ENCODE measurements at places on chromosomes 5 and 9. TPM values are rescaled to one million over a fixed set of nuclear protein-coding genes. Genes with fewer than 3 reads are reported as not detected.

GRCh38 chr5:67235399-67236110 is 39.0 kb upstream of the CD180 start:
- DNase-seq = peak; percentile 34
- H3K36me3 ChIP-seq = no peaks in the 10 kb centered on the region
- peaks cover 10% of the 10 kb centered on the region for H3K4me1 ChIP-seq
- H3K4me3 ChIP-seq = no peak overlapping the region
- H3K27me3 ChIP-seq = no peaks in the 10 kb centered on the region

Gene CATSPER3
- total RNA-seq = 0.54 TPM

Gene PCDHB5
- 4.8 TPM for total RNA-seq

DNA sequence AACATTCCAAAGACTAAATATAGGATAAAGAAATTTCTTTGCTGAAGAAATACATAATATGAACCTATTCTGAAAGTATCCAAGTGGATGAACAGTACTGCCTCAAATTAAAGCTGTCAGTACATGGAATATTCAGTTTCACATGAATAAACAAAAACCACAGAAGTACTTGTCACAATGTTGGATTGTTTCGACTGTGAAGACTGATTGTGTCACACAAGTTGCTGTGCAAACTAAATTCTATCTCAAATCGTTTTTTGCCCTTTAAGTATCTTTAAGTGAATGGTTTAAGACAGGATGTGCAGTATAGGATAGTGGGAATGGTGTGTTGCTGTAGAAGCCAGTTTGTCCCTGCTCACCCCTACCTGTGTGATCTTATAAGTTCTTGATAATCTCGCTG is 137.4 kb upstream of the OTULINL start:
- DNase-seq = no peak
- no peak overlapping the region for H3K4me3 ChIP-seq
- H3K27me3 ChIP-seq = no peaks in the 10 kb centered on the region
- H3K4me1 ChIP-seq = peaks cover 23% of the 10 kb centered on the region

DNA sequence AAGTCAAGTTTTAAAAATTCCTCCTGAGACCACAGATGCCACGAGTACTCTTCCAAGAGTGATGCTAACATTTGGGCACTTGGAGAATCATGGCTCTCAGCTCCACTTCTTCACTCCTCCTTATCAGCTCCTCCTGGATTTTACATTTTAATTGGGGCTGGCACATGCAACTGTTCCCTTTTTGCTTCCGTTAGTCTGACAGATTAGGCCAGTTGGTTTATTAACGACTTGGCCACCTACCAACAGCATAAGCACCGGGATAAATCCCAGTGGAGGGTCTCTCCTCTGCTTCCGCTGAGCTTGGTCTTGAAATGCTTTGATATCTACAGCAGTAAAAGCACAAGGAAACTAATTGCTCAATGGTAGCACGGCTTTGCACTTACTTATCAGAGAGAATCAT is 134.6 kb upstream of the RASEF start:
- no peak overlapping the region for H3K27ac ChIP-seq
- H3K4me3 ChIP-seq = no peak overlapping the region
- H3K4me1 ChIP-seq = no peaks in the 10 kb centered on the region
- no peaks in the 10 kb centered on the region for H3K36me3 ChIP-seq

Gene DNAJC18
- 8.0 TPM for total RNA-seq

- H3K4me3 ChIP-seq = no peak overlapping the region
- DNase-seq = no peak
- H3K4me1 ChIP-seq = no peaks in the 10 kb centered on the region
- no peak overlapping the region for H3K27ac ChIP-seq
- no peaks in the 10 kb centered on the region for H3K27me3 ChIP-seq
Observed at GRCh38 chr5:43420241-43420640, 8.1 kb upstream of the CCL28 start.

DNA sequence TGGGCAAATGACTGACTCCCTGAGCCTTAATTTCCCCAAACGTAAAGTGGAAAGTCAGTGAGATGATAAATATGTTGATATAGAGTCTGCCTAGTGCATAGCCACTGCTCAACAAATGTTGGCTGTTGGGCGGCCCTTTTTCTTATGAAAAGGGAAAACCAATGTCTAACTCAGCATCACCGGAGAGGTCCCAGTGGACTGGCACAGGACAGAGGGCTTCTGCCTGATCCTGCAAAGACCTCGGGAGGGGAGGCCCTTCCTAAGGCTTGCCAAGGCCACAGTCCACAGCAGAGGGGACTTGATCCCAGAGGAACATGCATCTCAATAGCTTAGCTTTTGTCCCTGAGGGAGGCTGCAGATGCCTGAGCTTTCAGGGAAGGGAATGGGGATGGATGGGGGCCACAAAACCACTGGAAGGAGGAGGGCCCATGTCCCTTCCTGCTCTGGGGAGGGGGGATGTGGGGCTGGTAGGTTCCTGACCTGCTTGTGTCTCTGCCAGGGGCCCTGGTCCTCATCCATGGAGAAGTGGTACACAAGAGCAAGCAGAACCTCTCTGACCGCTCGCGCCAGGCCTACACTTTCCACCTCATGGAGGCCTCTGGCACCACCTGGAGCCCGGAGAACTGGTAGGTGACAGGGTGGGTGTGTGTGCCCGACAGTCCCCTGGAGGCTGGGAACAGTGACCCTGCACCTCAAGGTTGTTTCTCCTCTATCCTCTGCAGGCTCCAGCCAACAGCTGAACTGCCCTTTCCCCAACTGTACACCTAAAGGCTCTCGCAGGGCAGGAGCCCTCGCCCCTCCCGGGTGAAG is 6.3 kb downstream of the DOLK start:
- no peak for DNase-seq
- H3K4me3 ChIP-seq = no peak overlapping the region
- H3K27me3 ChIP-seq = no peaks in the 10 kb centered on the region
- peaks cover 13% of the 10 kb centered on the region for H3K4me1 ChIP-seq
- no peaks in the 10 kb centered on the region for H3K36me3 ChIP-seq
- H3K27ac ChIP-seq = peak overlapping the region; percentile 64

Gene ACER2
- total RNA-seq = 4.9 TPM

DNA sequence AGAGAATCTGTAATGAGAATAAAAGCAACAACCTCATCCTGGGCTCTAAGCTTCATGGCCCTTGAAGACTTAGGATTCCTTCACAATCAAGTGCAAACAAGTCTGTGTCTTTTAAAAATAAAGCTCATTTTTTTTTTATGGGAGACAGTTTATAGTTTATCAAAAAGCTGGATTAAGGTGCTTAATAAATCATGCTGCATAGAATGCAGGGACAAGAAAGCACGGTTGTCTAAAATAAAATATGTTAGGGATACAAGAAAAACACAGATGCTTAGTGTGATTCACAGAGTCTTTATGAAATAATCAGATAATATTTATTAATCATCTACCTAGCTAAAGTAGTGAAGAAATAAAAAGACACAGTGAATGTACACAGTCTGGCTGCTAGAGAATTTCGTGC is 2045.9 kb upstream of the WWC1 start:
- no peak overlapping the region for H3K27ac ChIP-seq
- H3K27me3 ChIP-seq = no peaks in the 10 kb centered on the region
- H3K4me1 ChIP-seq = no peaks in the 10 kb centered on the region
- no peak for DNase-seq

Gene CDK5RAP2
- total RNA-seq = 41.7 TPM

DNA sequence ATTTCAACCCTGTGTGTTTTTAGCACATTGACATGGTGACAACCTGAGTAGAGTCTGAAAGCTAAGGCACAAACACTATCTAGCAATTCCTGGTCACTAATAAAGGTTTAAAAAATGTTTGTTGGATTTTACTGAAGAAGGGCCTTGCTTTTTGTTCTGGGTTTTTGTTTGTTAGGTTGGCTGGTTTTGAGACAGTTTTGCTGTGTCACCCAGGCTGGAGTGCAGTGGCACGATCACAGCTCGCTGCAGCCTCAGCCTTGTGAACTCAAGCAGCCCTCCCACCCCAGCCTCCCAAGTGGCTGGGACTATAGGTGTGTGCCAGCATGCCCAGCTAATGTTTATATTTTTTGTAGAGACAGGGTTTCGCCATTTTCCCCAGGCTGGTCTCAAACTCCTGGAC is 39.0 kb downstream of the PRKACG start:
- H3K4me1 ChIP-seq = no peaks in the 10 kb centered on the region
- H3K36me3 ChIP-seq = no peaks in the 10 kb centered on the region
- peak overlapping the region; percentile 27 for H3K4me3 ChIP-seq

- H3K27me3 ChIP-seq = no peaks in the 10 kb centered on the region
- H3K36me3 ChIP-seq = no peaks in the 10 kb centered on the region
- no peak overlapping the region for H3K4me3 ChIP-seq
- no peak overlapping the region for H3K27ac ChIP-seq
- DNase-seq = no peak
Observed at GRCh38 chr9:93612796-93613154, 36.4 kb downstream of the PHF2 start.

DNA sequence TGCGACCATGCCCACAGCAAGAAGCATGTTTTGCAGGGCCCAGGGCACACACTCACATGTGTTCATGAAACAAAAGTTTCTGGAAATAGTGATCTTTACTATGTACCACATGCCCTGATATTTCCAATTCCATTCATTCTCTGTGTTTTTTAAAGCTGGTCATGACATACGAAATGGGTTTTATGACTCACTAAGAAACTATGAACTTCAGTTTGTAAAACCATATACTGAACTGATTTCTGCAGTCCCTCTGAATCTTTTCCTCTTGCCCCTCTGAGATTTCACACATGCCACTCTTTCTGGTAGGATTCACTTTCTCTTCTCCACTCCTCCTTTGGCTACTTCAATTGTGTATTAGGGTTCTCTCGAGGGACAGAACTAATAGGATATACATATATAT is 416.1 kb upstream of the TRPC7 start:
- no peaks in the 10 kb centered on the region for H3K36me3 ChIP-seq

DNA sequence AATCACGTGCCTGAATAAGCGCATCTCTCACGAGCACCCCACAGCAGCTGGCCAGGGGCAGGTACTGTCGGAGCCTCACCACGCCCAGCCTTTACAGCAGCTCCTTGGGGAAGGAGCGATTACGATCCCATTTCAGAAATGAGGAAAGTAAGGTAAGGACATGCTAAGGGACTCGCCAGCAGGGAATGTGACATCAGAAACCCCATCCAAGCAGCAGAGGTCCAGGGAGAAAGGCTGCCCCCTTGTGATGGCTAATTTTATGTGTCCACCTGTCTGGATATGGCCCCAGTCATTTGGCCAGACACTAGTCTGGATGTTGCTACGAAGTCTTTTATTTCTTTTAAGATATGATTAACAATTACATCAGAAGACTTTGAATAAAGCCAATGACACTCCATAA is 77.3 kb downstream of the UBE2QL1 start:
- H3K36me3 ChIP-seq = no peaks in the 10 kb centered on the region
- DNase-seq = no peak
- no peak overlapping the region for H3K4me3 ChIP-seq
- no peaks in the 10 kb centered on the region for H3K27me3 ChIP-seq

DNA sequence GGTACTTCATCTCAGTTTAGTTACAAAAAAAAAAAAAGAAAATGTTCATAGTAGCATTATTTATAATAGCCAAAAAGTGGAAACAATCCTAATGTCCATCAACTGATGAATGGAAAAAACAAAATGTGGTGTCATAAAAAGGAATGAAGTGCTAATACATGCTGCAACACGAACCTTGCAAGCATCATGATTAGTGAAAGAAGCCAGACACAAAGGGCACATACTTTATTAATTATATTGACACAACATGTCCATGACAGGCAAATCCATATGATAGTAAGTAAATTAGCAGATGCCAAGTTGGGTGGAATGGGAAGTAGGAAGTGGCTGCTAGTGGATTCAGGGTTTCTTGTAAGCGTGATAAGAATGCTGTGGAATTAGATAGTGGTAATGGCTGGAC is 54.2 kb downstream of the PCDHGC5 start:
- no peaks in the 10 kb centered on the region for H3K4me1 ChIP-seq
- DNase-seq = no peak
- H3K36me3 ChIP-seq = peaks cover 7% of the 10 kb centered on the region
- no peaks in the 10 kb centered on the region for H3K27me3 ChIP-seq

Gene LURAP1L
- 27.0 TPM for total RNA-seq

GRCh38 chr5:165360366-165360765 is 1854.9 kb downstream of the MAT2B start:
- no peaks in the 10 kb centered on the region for H3K36me3 ChIP-seq
- H3K4me1 ChIP-seq = no peaks in the 10 kb centered on the region
- DNase-seq = no peak
- no peaks in the 10 kb centered on the region for H3K27me3 ChIP-seq

Gene CCIN
- 0.89 TPM for total RNA-seq

DNA sequence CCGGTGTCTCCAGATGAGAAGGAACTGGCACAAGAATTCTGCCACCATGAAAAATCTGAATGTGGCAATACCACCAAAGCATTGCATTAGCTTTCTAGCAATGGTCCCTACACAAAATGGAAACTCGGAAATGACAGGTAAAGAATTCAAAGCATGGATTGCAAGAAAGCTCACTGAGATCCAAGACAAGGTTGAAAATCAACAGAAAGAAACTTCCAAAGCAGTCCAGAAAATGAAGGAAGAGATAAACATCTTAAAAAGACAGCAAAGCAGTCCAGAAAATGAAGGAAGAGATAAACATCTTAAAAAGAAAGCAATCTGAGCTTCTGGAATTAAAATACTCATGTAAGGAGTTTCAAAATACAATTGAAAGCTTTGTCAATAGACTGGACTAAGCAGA is 16.8 kb upstream of the GRXCR2 start:
- H3K27me3 ChIP-seq = no peaks in the 10 kb centered on the region
- no peak overlapping the region for H3K27ac ChIP-seq
- no peaks in the 10 kb centered on the region for H3K4me1 ChIP-seq

Gene NEUROG1
- total RNA-seq = not detected

GRCh38 chr5:36450229-36451014 is 148.7 kb upstream of the RANBP3L start:
- H3K4me3 ChIP-seq = no peak overlapping the region
- no peak for DNase-seq
- no peaks in the 10 kb centered on the region for H3K27me3 ChIP-seq

Gene PCDHB16
- 3.6 TPM for total RNA-seq

Gene GHR
- 4.7 TPM for total RNA-seq

Gene AFAP1L1
- 22.8 TPM for total RNA-seq

DNA sequence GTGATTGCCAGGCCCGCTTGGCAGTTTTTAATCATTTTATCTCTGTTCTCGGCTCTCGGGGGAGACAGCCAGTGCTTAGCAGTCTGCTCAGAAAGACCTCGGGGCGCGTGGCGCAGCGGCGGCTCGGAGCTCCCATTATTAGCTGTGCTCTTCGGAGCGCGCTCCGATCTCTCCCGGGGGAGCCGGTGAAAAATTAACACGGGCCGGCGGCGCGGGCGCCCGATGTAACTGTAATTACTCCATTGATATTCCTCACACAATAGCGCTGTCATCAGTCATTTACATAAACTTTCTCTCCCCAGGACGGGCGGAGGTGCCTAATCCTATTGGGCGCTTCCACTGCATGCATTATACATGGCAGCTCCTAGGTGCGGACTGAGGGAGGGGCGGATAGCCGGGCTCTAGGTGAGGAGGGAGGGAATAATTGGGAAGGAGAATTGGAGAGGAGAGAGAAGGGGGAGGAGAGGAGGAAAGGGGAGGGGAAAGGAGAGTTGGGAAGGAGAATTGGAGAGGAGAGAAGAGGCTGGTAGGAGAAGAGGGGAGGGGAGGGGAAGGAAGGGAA is 24.9 kb downstream of the LMX1B start:
- H3K4me3 ChIP-seq = no peak overlapping the region
- peaks cover 58% of the 10 kb centered on the region for H3K27me3 ChIP-seq
- no peaks in the 10 kb centered on the region for H3K4me1 ChIP-seq
- no peaks in the 10 kb centered on the region for H3K36me3 ChIP-seq
